Fibroblast of skin of left biceps (primary cell): ENCODE measurements at places on chromosomes 5 and 9.

DNA sequence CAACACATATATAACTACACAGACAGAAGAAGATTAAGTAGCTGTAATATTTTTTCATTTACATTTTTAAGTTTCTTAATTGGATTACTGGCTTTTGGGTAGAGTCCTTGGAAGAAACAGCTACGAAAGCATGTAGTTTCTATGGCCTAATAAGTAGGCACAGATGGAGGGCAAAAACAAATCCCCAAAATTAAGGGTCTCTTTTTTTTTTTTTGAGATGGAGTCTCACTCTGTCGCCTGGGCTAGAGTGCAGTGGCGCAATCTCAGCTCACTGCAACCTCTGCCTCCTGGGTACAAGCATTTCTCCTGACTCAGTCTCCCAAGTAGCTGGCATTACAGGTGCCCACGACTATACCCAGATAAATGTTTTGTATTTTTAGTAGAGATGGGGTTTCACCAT, 27.1 kb upstream of the MTMR12 start:
- no peak for DNase-seq

GRCh38 chr9:123997665-123998277, 13.8 kb upstream of the LHX2 start:
- DNase-seq = no peak

GRCh38 chr9:120587328-120587727, 7.4 kb upstream of the CDK5RAP2 start:
- no peak for DNase-seq

- DNase-seq = no peak
These were observed 81.3 kb downstream of the STK10 start for GRCh38 chr5:172106511-172107356.

GRCh38 chr9:4206718-4207117, 93.2 kb downstream of the GLIS3 start:
- DNase-seq = no peak
